RWPE2 (cell line): ENCODE measurements at places on chromosomes 6 and 20.

DNA sequence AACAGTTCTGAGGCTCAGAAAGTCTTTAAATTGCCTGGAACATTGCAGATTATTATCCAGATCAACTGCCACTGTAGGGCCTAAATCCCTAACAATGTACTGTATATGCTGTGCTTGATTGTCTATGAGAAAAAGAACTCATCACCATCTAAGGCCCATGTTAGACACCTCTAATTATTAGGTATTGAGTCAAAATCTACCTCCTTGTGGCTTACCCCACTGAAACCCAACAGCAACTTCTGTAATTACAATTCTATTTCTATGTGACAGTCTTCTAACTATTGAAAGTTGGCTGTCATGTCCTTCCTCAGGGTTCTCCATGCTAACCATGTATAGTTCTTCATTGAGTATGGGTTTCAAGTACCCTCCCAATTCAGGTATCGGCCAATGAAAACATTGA lies 13.9 kb downstream of the MCM9 start:
- no peaks in the 10 kb centered on the region for H3K4me1 ChIP-seq
- no peak overlapping the region for H3K4me3 ChIP-seq
- peaks cover 83% of the 10 kb centered on the region for H3K36me3 ChIP-seq

DNA sequence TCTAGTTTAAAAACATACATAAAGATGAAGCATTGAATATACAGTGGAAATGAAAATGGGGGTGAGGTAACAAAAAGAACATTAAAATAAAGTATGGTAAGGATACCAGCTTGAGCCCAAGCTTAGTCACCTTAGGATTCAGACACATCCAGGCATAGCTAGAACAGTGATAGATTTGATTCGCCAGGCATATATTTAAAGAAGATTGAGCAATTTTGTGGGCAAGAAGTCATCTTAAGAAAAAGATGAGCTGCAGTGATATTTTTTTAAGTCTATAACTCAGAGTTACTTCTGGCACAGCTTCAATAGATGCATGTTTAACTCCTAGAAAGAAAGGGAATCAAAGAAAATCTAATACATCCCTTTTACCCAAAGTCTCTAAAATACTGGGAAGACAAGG lies 97.9 kb downstream of the BMP5 start:
- H3K27me3 ChIP-seq, result no peaks in the 10 kb centered on the region
- DNase-seq, result no peak
- H3K4me3 ChIP-seq, result no peak overlapping the region
- no peaks in the 10 kb centered on the region for H3K4me1 ChIP-seq
- H3K36me3 ChIP-seq, result no peaks in the 10 kb centered on the region

GRCh38 chr6:121523628-121524027 lies 88.2 kb downstream of the GJA1 start:
- no peak for DNase-seq
- H3K27ac ChIP-seq, result no peak overlapping the region
- no peak overlapping the region for H3K4me3 ChIP-seq
- H3K36me3 ChIP-seq, result no peaks in the 10 kb centered on the region

DNA sequence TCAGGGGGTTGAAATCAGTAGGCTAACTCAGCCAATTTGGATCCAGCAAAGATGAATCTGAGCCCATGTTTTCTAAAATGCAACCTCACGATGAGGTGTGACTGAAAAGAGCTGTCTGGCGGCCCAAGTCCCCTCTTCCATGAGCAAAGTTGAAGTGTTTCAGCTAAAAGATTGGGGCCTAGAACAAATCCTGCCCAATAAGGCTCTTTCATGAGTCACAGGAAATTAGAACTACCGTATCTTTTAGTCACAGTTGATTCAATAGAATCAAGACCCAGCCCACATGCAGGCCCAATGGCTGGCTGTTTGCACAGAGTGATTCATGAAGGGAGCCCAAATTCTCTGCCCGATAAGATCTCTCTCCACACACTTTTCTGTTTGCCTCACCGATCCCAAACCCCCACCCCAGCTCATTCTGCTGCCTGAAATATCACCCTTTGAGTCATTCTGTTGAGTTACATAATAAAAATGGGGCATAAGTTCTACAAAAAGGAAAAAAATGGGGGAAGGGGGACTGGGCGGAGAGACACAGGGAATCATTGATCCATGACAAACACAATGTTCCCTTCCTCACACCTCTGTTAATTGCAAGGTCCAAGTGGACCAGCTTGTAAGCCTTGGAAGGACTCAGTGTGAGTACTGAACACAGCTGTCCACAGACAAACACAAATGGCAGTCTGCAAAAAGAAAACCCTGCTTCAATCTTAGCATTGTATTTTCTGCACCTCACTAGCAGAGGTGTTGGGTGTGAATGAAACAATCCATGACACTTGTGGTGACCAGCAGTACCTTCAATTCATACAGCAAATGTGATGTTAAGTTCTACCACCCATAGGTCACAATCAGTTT lies 13.8 kb downstream of the FOXQ1 start:
- H3K27me3 ChIP-seq, result no peaks in the 10 kb centered on the region
- no peak overlapping the region for H3K4me3 ChIP-seq
- H3K4me1 ChIP-seq, result peaks cover 51% of the 10 kb centered on the region
- H3K27ac ChIP-seq, result peak overlapping the region; percentile 95
- DNase-seq, result peak; percentile 96
- H3K36me3 ChIP-seq, result no peaks in the 10 kb centered on the region

GRCh38 chr20:57759724-57760123 lies 49.9 kb upstream of the PMEPA1 start:
- no peaks in the 10 kb centered on the region for H3K27me3 ChIP-seq
- H3K4me1 ChIP-seq, result no peaks in the 10 kb centered on the region
- H3K36me3 ChIP-seq, result no peaks in the 10 kb centered on the region
- DNase-seq, result peak; percentile 35
- no peak overlapping the region for H3K4me3 ChIP-seq

- DNase-seq, result no peak
- no peaks in the 10 kb centered on the region for H3K27me3 ChIP-seq
- H3K27ac ChIP-seq, result no peak overlapping the region
These were observed 168.4 kb upstream of the BMP5 start for GRCh38 chr6:56043761-56044160.

- no peaks in the 10 kb centered on the region for H3K27me3 ChIP-seq
- H3K36me3 ChIP-seq, result no peaks in the 10 kb centered on the region
- H3K4me3 ChIP-seq, result no peak overlapping the region
- no peak overlapping the region for H3K27ac ChIP-seq
- peaks cover 8% of the 10 kb centered on the region for H3K4me1 ChIP-seq
These were observed 12.1 kb upstream of the TGM6 start for GRCh38 chr20:2368621-2369020.

- no peak for DNase-seq
- no peaks in the 10 kb centered on the region for H3K27me3 ChIP-seq
- H3K4me3 ChIP-seq, result no peak overlapping the region
- no peaks in the 10 kb centered on the region for H3K36me3 ChIP-seq
- no peak overlapping the region for H3K27ac ChIP-seq
These were observed 43.5 kb downstream of the INSM1 start for GRCh38 chr20:20411402-20411801.

DNA sequence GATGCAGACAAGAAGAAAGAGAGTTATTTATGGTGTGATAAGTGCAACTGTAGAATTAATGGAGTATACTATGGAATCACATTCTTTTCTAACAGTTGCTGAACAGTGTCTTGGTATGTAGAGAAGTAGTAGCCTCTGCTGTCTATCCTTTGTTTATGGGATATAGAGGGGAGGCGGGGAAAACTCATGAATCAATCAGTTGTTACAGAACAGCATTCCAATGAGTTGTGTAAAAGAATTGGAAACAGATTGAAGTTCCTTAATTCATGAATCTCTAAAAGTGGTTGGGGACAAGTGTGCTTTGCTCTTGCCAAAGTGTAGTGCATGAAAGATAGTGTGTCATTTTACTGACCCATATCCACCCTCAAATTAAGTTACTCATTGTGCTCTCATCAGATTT lies 77.7 kb downstream of the FLRT3 start:
- H3K4me1 ChIP-seq, result peaks cover 8% of the 10 kb centered on the region
- H3K27me3 ChIP-seq, result no peaks in the 10 kb centered on the region
- no peak overlapping the region for H3K27ac ChIP-seq

DNA sequence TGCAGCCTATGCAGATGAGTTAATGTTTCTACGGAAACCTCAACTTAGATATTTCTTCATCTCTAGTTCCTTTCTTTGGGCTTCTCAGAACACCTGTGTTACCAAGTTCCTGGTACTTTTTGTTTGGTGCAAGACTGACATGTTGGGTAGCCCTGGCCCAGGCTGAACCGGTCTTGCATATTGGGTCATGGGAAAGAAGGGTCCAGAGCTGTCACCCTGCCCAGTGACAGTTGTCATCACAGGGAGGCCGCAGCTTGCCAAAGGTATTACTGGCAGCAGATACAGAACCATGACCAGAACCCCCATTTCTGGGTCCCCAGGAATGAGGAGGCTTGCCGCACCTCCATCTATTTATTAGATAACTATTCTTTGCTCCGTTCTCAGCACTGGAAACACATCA lies 40.2 kb downstream of the PDYN start:
- H3K4me1 ChIP-seq, result no peaks in the 10 kb centered on the region
- DNase-seq, result no peak
- no peak overlapping the region for H3K4me3 ChIP-seq
- no peak overlapping the region for H3K27ac ChIP-seq
- H3K36me3 ChIP-seq, result no peaks in the 10 kb centered on the region
- H3K27me3 ChIP-seq, result no peaks in the 10 kb centered on the region

GRCh38 chr6:37971711-37972390 lies 152.3 kb downstream of the ZFAND3 start:
- no peaks in the 10 kb centered on the region for H3K27me3 ChIP-seq
- no peak for DNase-seq
- H3K4me1 ChIP-seq, result peaks cover 7% of the 10 kb centered on the region
- H3K36me3 ChIP-seq, result no peaks in the 10 kb centered on the region; the same call in 1 of the 2 replicates

- DNase-seq, result no peak
- no peaks in the 10 kb centered on the region for H3K27me3 ChIP-seq
- H3K36me3 ChIP-seq, result no peaks in the 10 kb centered on the region
- no peak overlapping the region for H3K27ac ChIP-seq
- no peak overlapping the region for H3K4me3 ChIP-seq
These were observed 7.7 kb downstream of the MPC1 start for GRCh38 chr6:166375013-166375412.

DNA sequence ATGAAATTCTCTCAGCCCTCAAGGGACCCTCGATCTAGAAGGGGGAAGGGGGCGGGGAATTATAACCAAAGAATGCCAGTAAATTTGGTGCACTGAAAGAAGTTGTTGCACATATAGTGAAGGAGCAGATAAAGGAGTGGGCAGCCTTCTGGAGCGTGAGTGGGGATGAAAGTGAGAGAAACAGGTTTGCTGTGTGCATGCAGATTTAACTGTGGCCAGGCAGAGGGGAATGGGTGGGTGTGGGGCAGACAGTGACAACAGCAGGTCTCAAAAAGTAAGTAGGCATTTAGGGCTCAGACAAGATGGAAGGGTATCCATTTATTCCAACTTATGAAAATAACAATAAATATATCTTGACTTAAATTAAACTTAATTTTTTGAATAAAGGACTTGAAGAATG lies 149.1 kb downstream of the KCNQ5 start:
- DNase-seq, result no peak
- no peaks in the 10 kb centered on the region for H3K27me3 ChIP-seq
- H3K4me1 ChIP-seq, result no peaks in the 10 kb centered on the region
- H3K36me3 ChIP-seq, result no peaks in the 10 kb centered on the region
- H3K4me3 ChIP-seq, result no peak overlapping the region
- H3K27ac ChIP-seq, result no peak overlapping the region

GRCh38 chr6:113540466-113540865 lies 316.7 kb upstream of the MARCKS start:
- H3K27me3 ChIP-seq, result no peaks in the 10 kb centered on the region
- H3K27ac ChIP-seq, result no peak overlapping the region
- no peak for DNase-seq
- H3K4me1 ChIP-seq, result peaks cover 6% of the 10 kb centered on the region

DNA sequence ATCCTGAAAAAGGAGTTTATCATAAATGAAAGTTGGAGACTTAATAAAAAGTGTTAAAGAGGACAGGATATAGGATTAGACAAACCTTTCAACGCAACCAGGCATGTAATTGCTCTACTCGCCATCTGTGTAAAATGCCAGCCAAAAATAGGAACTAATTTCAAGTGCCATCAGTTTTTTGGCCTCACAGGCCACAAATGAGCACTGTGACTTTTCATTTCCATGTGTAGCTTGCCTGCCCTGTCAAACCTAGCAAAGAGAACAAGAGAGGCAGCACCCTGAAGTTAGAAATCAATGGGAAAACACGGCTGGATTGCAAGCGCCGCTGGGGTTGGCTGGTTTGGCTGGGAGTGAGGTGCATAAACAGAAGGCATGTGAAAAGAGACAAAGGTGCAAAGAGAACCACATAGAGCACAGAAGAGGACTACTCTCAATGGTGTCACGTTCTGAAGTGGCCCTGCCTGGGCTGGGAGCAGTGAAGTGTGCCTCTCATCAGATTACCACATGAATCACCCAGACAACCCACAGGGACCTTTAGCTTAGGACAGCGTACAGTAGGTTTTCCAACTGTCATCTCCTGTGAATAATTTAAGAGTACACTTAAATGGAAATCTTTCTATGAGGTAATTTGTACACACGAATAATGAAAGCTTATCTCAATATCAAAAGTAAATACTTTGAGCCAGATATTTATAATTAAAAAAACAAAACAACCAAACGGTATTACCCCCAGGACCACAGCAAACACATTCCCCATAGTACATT lies 78.0 kb upstream of the NHSL1 start:
- H3K4me1 ChIP-seq, result no peaks in the 10 kb centered on the region
- no peaks in the 10 kb centered on the region for H3K36me3 ChIP-seq
- H3K27me3 ChIP-seq, result no peaks in the 10 kb centered on the region
- no peak for DNase-seq
- H3K4me3 ChIP-seq, result no peak overlapping the region

DNA sequence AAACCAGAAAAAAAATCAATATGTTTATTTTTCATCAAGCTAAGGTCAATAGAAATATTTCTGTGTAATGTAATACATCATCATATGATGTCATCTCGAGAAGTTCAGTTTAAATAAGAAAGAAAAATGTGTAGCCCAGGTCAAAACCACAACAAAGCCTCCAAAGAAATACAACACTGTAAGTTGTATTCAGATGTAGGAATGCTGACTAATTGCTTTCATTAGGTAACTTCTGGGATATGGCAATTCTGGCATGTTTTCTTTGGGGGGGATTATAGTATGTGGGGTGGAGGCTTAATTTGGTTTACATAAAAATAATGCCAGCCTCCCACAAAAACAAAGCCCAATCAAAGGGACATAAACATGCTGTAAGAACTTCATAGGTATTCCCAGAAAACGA lies 881.8 kb upstream of the CITED2 start:
- H3K4me3 ChIP-seq, result no peak overlapping the region
- no peaks in the 10 kb centered on the region for H3K27me3 ChIP-seq
- no peaks in the 10 kb centered on the region for H3K4me1 ChIP-seq
- H3K36me3 ChIP-seq, result no peaks in the 10 kb centered on the region

- no peak for DNase-seq
- peak overlapping the region; percentile 37 for H3K27ac ChIP-seq
- H3K4me3 ChIP-seq, result no peak overlapping the region
- H3K27me3 ChIP-seq, result no peaks in the 10 kb centered on the region
- H3K36me3 ChIP-seq, result no peaks in the 10 kb centered on the region
These were observed 131.9 kb downstream of the GJA10 start for GRCh38 chr6:90026216-90026615.

DNA sequence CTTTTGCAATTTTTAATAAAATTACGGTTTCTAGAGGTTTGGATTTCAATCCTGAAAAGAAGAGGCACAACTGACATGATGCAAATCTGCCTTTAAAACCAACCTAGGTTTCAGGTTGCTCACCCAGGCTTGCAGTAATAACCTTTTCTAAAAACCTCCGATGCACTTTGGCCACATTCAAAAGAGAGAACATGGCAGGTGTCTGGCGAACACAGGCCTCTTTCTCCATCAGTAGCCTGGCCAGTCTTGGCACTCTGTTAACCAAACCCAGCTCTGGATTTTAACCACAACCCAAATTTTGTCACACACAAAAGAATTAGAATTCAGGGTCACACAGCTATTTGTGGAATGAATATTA lies 55.8 kb upstream of the MAFB start:
- H3K27ac ChIP-seq, result no peak overlapping the region
- no peaks in the 10 kb centered on the region for H3K36me3 ChIP-seq
- no peaks in the 10 kb centered on the region for H3K4me1 ChIP-seq
- H3K27me3 ChIP-seq, result peaks cover 38% of the 10 kb centered on the region
- no peak for DNase-seq
- no peak overlapping the region for H3K4me3 ChIP-seq
